Smooth muscle cell of the brain vasculature (primary cell): ENCODE measurements at places on chromosomes 6 and 20.

- DNase-seq: no peak
These were observed 48.6 kb downstream of the FKBP5 start for GRCh38 chr6:35640017-35640664.

DNA sequence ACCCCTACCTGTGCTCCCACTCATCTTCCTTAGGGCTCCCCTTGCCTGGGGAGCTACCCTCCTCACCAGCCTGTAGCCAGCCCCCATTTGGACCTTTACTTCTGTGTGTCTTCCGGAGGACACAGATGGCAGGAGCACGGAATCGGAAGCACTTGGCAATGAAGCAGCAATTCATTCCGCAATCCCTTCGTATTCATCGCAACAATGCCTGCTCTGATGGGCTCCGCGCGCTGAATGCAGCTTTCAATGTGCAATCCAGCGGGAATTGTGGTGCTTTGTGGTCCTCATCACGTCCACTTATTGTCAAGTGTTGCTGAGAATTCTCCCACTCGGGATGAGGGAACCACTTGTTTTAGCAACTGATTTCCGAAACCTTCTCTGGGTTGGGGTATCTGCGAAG lies 336.0 kb downstream of the DHX35 start:
- no peak for DNase-seq

DNA sequence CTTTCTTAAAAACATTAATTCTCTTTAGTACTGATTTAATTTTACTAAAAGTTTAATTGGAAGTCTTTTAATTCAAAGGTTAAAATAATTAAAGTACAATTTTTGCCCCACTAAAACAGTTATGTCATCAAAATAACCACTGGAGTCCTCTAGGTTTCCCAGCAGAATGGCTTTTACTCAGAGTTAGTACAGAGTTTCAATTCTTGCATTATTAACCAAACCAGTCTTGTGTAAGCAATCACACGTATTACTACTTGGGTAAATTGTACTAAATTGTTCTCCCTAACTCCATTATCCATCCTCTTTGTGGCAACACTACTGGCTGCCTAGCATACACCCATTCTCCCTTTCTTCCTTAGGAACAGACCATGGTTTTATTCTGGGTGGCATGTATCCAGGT lies 36.9 kb downstream of the CDK19 start:
- no peak for DNase-seq

GRCh38 chr20:20520776-20521175 lies 152.9 kb downstream of the INSM1 start:
- DNase-seq: no peak

DNA sequence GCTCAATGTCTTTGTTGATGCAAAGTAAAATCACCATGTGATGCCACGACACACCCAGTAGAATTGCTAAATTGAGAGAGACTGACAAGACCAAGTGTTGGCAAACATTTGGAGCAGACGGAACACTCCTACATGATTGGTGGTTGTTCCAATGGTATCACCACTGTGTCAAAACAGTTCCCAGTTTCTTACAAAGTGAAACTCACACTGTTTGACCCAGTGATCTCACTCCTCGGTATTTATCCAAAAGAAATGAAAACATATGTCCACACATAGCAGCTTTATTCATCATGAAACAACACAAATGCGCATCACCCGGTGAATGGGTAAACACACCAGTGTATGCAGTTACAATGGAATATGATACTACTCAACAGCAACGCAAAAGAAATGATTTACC lies 74.0 kb upstream of the SULF2 start:
- no peak for DNase-seq

DNA sequence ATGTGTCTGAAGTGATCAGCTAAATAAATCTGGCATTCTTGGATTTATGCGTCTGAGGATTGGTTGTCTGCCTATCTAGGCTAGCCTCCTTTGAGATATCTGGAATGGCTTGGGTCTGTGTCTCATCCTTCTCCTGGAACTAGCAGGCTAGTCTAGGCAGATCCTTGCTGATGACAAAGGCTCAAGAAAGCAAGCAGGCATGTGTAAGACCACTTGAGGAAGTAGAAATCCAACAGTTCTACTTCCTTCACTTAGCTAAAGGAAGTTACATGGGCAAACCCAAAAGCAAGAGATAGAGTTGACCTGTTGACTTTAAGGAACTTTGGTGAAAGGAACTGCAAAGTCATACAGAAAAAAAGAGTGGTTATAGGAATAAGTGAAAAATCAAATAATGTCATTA lies 672.6 kb downstream of the MAFB start:
- no peak for DNase-seq

DNA sequence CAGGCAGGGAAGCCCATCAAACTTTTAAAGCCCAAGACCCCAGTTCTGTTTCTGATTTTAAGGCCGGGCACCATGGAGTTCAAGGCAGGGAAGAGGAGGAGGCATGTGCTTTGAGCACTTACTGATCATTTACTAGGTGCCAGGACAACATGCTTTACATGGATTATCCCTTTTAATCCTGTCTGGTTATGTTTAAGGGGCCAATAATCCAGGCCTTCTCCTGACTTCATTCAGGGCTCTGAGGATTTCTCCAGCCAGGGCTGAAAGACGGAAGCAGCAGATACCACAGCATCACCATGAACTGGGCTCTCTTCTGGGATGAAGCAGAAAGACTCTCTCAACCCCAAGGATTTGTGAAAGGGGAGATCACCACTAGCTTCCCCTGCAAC lies 4.1 kb downstream of the CCND3 start:
- DNase-seq: no peak

GRCh38 chr6:11278207-11278559 lies 45.7 kb upstream of the NEDD9 start:
- DNase-seq: no peak

DNA sequence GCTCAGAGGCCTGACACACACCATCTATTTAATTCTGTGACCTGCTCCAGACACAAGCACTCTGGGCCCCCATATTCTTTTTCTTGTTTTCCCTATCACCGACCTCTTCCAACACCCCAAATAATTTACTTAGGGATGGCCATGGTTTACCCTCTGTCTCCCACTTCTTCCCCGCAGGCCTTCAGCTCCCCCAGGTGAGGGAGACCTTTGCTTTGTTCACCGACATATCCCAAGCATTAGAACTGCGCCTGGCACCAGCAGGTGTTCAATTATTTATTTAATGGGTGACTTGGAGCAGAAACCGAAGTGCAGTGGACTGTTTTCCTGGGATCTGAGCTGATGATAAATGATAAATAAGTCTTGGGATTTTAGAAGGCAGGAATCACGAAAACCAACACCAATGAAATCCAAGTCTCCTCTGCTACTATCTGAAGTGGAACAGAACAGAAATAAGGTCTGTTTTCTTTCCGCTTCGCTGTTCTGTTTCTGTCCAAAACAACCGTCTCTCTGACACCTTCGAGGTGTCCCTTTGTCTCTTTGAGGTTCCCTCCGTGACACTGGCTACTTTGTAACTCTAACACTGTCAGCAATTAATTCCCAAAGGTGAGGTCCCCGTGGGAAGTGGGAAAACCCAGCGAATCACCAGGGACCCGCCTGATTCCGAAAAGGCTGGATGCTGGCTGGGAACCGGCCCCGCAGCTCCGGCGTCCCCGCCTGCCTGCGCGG lies 1.1 kb upstream of the RIN2 start:
- no peak for DNase-seq

DNA sequence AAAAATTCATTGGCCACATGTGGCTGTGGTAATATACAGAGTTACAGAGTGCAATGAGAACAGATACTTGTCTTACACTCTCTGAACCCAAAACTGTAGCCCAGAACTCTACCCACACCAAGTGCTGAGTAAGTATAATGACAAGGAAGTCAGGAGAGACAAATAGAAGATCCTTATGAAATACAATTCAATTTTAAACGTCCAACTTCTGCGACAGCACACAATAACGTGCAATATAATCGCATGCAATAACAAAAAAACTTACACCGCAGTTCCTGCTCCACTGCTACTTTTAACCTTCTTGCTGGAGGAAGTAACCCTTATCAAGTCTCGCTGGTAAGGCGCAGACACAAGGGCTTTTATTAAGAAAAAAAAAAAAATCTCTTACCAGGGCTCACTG lies 881 bp downstream of the SFT2D1 start:
- DNase-seq: no peak

GRCh38 chr6:26329763-26330511 lies 35.1 kb upstream of the BTN3A2 start:
- no peak for DNase-seq

GRCh38 chr6:43613721-43614395 lies 15.2 kb downstream of the GTPBP2 start:
- no peak for DNase-seq

- DNase-seq: no peak
These were observed 432.8 kb downstream of the PKHD1 start for GRCh38 chr6:51654647-51655046.

DNA sequence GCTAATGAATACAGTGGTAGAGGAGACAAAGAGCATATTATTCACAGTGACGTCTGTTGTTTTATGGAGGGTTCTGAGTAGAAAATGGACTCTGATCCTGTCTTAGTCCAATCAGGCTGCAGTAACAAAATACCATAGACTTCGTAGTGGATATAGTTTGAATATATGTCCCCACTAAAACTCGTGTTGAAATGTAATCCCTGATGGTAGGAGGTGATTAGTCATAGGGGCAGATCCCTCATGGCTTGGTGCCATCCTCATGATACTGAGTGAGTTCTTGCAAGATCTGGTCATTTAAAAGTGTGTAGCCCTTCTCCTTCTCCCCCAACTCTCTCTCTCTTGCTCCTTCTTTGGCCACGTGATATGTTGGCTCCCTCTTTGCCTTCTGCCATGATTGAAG lies 82.5 kb downstream of the CD83 start:
- no peak for DNase-seq

- no peak for DNase-seq
These were observed 18.7 kb downstream of the SRXN1 start for GRCh38 chr20:634148-634925.
